ENCODE measurements at places on chromosomes 6 and 20.

GRCh38 chr6:138914701-138915100 lies 73.4 kb downstream of the REPS1 start:
- no peak for DNase-seq

DNA sequence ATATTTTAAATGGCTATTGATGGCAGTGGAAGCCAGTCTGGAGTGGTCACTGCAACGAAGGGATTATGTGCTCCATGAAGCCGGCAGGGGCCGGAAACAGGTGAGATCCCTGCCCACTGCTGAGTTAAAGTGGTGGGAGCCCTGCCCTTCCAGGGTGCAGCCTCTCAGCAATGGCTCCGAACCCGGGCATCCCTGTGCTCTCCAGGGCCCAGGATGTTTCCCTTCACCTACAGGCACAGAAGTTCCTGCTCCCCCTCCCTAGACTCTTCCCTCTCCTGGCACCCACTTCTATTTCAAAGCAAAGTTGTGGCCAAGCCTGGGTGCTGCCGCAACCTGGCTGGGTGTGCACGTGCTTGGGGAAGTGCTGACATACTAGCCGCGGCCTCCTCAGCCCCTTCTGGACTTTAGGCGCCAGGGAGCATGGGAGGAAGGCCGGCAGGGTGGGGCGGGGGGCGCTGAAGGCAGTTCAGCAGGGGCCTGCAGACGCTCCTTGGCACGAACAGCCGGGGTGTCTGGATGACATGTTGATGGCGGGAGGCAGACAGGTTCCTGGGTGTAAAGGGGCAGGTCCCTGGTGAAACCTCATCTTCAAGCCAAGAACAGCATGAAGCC lies 452.3 kb downstream of the HTR1B start:
- no peak for DNase-seq

DNA sequence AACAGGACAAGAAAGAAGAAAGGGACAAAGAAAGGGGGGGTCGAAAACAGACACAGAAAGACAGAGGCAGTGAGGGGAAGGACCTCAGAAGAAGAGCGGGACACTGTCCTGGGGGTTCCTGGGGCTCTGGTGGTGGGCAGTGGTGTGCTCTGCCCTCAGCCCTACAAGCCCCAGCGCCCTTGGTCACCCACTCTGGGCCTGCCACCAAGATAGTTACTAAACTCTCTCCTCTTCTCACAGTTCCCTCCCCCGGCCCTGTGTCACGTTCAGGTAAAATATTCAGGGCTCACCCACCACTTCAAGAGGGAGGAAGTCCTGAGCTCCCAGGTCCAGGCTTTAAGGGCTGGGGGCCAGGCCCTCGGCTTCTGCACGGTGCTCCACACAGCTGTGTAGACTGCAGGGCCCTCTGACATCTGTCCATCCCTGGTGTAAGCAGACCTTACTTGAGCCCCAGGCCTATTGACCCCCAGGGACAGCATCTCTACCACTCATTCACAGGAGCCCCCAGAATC lies 87.4 kb downstream of the MRPL14 start:
- no peak for DNase-seq

DNA sequence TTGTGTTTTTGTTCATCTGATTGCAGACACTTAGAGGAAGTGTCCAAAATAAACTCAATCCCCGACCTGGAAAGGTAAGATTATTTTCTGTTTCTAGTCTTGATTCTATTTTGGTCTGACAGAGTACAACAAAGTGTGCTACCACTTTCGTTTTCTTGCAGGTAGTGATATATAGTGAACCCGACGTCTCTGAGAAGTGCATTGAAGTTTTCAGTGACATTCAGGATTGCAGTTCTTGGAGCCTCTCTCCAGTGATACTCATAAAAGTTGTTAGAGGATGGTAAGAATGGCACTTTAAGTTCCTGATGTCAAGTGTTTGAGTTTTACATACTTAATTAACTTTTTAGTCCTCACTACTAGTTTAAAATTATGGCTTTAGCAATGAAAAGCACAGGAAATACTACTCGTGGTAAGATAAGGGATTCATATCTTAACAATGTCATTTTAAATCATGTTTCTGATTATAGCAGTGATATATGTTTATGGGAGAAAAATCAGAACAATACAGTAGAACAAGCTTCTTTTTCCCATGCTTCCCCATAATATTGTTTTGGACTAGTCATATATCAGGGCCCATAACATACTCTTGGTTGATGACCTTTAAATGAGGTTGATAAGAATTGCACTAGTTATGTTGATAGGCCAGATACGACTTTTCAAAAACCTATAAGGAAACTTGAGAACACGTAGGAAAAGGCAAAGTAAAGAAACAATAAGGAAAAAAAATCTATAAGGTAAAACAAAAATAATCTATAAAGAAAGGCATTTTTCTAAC lies 104.0 kb downstream of the RTN4IP1 start:
- DNase-seq, result no peak

Measured in urothelium cell line (cell line).